A673 (cell line): ENCODE measurements at places on chromosomes 2 and 18. TPM values are rescaled to one million over a fixed set of nuclear protein-coding genes. Genes with fewer than 3 reads are reported as not detected.
A peak's percentile ranks its signal among the peaks of the same experiment; 100 is the strongest.

DNA sequence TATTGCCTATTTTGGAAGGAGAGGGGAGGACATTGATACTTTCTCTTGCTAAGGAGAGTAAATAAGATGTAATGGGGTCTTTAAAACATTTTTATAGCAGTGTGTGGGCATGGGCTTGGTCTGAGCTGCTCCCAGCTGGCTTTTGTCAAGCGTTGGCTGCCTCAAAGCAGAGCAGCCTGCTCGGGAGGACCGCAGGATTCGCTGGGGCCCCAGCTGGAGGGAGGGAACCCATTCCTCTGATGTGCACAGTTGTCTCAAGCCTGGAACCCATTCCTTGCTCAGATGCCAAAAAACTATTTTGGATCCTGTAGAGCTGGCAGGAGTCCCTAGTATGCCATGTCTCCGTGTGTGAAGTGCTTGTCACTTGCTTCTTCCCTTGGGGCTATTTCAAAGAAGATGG lies 59.4 kb upstream of the RMDN2 start:
- DNase-seq = no peak

Gene COL6A3
- 0.86 and 2.2 TPM in 2 replicates for total RNA-seq

Gene SMIM21
- not detected in 2 replicates for total RNA-seq

Gene TMEM182
- total RNA-seq = 2.9 and 3.2 TPM in 2 replicates

DNA sequence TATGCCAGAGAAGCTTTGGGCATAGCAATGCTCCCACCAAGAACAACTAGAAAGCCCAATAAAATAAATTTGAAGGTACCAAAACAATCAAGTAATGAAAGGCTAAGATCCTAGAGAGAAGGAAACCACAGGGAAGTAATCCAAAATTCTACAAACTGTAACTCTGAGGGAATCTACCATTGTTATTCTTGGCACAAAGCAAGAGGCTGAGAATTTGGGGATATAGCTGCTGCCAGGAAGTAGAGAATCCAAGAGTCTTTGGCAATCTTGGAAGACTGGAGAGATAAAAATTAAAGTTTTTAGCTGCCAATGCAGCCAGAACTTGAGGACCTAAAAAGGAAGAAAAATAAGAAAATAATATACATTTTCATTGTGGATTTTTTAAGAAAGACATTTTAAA lies 68.5 kb downstream of the PIGN start:
- DNase-seq = no peak

Gene ALPP
- total RNA-seq = not detected in 2 replicates

GRCh38 chr2:217360781-217361482 lies 501.1 kb upstream of the TNP1 start:
- DNase-seq = peak; percentile 93

DNA sequence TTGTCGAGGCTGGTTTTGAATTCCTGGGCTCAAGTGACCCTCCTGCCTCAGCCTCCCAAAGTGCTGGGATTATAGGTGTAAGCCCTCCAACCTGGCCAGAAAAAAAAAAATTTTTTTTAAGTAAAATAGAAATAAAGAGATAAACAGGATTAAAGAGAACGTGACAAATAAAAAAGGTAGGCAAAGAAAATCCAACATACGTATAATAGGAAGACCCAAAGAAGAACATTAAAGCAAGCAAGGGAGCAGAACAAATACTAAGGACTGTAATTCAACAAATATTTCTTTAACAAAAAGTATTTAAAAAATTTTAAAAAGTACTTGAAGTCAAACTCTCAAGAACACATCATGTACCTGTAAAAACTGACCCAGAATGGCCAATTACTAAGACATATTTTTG lies 56.4 kb downstream of the PTPN2 start:
- no peak for DNase-seq

GRCh38 chr2:29780906-29781305 lies 140.5 kb downstream of the ALK start:
- DNase-seq = no peak

- DNase-seq = no peak
These were observed 95.1 kb downstream of the MTCL1 start for GRCh38 chr18:8800445-8800844.

GRCh38 chr18:3245185-3245564 lies 2.4 kb upstream of the MYL12A start:
- DNase-seq = no peak

Gene LRPPRC
- 136 and 144 TPM in 2 replicates for total RNA-seq

DNA sequence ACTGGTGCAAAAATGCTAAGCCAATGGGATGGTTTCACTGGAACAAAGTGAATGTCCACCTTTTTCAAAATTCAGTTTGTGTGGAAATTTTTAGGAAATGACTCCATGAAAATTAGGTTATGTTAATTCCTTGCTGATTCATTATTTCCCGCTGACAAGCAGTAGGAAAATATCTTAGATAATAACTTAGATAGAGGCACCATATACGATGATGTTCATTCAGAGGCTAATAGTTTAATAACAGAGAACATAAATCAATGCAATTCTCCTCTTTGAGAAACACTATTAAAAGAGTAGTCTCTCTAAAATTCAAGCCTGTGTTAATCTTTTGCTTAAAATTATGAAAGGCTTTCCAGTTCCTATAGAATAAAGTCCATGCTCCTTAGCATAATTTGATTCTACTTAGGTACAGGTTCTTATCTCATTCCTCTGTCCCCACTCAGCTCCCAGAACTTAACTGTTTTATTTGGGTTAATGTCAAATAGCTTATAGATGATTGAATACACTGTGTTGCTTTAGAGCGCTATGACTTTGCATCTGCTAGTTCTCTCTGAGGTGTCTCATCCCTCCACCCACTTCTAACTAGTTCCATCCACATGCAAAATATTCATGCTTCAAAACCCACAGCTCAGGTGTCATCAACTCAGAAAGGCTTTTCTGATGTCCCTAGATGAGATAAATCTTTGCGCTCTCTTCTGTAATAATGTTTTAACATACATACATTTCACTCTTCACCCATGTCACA lies 503.6 kb downstream of the ERBB4 start:
- DNase-seq = peak; percentile 45

- peak; percentile 39 for DNase-seq
These were observed 63.6 kb downstream of the HNRNPLL start for GRCh38 chr2:38539086-38539485.

DNA sequence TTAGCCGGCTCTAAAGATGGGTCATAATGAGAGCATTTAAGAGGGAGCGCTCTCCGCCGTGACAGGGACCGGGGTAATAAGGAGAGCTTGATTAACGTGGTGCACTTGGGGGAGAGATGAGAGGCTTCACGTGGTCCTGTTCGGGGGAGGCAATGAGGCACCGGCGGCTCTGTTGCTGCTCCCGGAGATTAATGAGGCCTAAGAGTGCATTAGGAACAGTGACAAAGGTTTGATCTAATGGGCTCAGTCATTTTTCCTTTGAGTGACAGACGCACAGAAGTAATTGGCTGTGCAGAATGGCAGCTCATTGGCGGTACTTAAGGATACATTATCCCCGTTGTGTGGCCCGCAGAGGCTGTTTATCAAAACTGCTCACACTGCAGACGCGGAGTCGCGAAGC lies 250.7 kb downstream of the GBX2 start:
- no peak for DNase-seq

Gene DSG3
- 0.04 TPM in 1 of 2 replicates, not detected in the other for total RNA-seq

GRCh38 chr2:98127229-98127989 lies 40.4 kb downstream of the VWA3B start:
- DNase-seq = no peak

DNA sequence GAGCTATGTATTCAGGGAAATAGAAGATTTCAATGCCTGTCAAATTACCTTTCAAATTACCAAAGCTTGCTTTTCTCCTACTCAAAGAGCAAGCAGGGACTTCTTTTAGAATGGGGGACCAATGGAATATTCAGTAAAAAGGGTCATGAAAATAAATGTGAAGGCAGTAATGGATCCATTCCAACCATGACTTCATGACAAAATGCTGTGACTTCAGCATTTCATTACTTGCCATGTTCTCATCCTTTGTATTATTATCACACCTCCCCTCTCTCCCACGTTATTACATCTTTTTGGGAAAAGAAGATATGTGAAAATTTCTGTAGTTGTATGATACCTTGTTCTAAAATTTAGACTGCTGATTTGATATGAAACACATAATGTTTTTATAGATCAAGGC lies 864.0 kb upstream of the FSHR start:
- DNase-seq = no peak

DNA sequence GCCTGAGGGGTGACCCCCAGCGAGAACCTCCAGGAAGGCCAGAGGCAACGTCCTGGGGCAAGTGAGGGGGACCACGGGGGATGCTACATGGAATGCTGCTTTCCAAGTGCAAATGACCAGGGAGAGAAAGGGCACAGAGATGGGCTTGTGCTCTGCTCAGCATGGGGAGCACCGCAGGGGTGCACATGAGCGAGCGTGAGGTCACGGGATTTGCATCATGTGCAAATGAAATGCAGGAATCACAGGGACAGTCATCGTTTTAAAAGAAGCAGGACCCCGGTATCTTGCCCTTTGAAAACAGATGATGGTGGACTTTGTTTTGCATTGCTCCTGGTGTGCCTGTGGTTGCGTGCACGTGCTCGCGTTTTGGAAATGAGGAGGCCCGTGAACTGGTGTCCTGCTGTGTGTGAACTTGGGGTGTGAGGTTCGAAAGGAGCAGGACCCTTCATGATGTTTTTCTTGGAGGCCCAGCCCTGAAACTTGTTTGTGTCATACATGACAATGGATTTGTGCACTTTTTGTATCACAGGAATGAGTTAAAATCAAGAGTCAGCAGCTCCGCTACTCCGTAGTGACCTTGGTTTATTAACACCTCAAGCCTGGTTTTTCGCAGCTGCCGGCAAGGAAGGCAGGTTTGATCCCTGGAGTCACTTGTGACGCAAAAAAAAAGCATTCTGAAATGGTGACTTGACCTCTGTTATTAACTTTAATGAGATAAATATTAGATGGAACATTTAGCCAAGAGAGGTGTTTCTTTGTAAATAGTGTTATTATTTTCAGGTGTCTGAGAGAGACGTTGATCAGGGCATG lies 234.5 kb downstream of the LDLRAD4 start:
- no peak for DNase-seq

DNA sequence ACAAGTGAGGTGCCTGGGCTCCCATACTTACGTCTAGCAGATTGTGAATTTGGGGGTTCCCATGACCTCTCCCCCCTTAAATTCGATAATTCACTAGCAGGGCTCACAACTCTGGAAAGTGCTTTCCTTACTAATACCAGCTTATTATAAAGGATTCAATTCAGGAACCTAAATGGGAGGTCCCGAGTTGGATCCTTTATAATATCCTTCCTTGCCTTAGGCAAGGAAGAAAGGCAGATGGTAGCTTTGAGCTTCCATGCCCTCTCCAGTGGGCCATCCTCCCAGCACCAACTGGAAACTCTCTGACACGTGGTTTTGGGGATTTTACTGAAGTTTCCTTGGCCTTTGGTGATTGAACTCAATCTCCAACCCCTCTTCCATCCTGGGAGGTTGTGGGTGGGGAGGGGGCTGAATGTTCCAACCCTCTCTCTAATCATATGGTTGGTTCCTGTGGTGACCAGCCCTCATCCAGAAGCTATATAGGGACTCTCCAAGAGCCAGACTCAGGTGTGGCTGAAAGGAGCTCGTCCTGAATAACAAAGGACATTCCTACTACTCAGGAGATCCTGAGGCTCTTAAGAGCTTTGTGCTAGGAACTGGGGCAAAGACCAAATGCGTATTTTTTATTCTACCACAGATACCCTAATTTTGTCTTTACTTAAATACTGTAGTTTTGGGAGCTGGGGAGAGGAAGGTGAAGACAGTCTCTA lies 62.2 kb downstream of the HAUS1 start:
- DNase-seq = no peak

GRCh38 chr18:6929370-6930102 lies 188.1 kb downstream of the LAMA1 start:
- DNase-seq = no peak

GRCh38 chr18:32618546-32618945 lies 147.9 kb upstream of the GAREM1 start:
- no peak for DNase-seq

GRCh38 chr2:181273986-181274385 lies 183.2 kb upstream of the ITGA4 start:
- DNase-seq = no peak

DNA sequence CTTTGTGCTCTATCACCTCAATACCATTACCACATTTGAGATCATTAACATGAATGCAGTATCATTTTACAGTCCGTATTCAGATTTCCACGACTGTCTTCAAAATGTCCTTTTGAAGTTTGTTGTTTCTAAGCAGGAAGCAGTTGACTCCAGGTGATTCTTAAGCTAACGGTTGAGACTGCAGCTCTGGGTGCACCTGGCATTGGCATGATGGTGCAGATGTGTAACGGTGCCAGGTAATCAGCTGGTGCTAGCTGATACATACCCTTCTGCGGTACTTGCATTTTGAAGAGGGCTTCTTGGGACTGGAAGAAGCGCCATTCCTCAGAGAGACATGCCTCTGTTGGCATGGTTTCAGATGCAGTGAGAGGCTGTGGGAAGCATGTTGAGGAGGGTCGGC lies 19.5 kb downstream of the SIGLEC15 start:
- no peak for DNase-seq

GRCh38 chr2:239882331-239882732 lies 142.8 kb downstream of the NDUFA10 start:
- DNase-seq = peak; percentile 27

DNA sequence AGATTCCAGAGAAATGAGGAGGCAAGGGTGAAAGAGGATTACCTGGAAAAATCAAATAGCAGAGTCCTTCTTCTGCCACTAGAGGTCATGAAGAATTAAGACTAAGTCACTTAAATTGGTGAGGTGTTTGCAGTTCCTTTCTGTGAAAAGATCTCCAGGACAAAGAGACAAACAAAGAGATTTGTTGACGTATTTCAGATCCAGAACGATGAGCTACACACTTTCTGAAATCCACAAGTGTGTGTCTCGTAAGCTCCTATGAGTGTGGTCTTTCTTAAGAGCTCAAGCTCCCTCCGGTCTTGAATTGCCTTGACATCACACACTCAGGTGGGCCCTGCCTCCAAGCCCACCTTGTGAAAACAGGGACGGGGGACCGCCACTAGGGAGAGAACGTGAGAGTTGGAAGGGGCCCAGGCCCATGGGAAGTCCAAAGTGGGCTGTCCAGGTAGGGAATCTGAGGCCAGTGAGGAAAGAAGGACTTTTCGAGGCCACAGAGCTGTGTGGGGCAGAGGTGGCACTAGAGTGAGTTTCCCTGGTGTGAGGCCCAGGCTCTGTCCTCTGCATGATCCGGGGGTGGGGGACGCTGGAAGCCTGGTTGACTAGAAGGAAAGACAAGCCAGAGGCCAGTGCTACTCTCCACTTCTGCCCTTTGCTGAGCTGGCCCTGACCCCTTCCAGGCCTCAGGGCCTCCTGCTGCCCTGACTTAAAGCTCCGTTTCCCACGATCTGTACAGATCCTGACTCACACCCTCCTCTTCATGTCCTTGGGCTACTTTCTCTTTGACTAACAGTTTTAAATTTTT lies 168.1 kb upstream of the NCK2 start:
- DNase-seq = peak; percentile 18

DNA sequence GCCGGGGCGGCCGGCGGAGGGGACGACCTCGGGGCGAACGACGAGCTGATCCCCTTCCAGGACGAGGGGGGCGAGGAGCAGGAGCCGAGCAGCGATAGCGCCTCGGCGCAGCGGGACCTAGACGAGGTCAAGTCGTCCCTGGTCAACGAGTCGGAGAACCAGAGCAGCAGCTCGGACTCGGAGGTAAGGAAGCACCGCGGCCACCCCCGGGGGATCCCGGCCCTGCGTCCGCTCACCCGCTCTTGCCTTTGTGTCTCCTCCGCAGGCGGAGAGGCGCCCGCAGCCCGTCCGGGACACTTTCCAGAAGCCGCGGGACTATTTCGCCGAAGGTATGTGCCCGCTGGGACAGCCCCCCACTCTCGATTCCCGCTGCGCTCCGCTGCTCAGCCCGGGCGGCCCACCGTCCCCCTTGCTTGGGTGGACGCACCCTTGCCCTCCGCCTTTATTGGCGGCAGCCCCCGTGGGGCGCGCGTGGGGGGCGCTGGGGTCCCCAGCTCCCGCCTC lies 611 bp downstream of the TCF7L1 start:
- peak; percentile 49 for DNase-seq

Gene ADAM17
- total RNA-seq = 34.2 and 40.1 TPM in 2 replicates

GRCh38 chr2:37918742-37919186 lies 6.3 kb upstream of the RMDN2 start:
- no peak for DNase-seq
